ENCODE measurements at places on chromosomes 7 and 10.

- DNase-seq = no peak
Observed at GRCh38 chr10:92692080-92692671, 2.4 kb downstream of the HHEX start.

GRCh38 chr7:20894806-20895205 is 108.1 kb upstream of the SP8 start:
- no peak for DNase-seq

GRCh38 chr7:68699090-68699711 is 899.1 kb upstream of the AUTS2 start:
- no peak for DNase-seq

DNA sequence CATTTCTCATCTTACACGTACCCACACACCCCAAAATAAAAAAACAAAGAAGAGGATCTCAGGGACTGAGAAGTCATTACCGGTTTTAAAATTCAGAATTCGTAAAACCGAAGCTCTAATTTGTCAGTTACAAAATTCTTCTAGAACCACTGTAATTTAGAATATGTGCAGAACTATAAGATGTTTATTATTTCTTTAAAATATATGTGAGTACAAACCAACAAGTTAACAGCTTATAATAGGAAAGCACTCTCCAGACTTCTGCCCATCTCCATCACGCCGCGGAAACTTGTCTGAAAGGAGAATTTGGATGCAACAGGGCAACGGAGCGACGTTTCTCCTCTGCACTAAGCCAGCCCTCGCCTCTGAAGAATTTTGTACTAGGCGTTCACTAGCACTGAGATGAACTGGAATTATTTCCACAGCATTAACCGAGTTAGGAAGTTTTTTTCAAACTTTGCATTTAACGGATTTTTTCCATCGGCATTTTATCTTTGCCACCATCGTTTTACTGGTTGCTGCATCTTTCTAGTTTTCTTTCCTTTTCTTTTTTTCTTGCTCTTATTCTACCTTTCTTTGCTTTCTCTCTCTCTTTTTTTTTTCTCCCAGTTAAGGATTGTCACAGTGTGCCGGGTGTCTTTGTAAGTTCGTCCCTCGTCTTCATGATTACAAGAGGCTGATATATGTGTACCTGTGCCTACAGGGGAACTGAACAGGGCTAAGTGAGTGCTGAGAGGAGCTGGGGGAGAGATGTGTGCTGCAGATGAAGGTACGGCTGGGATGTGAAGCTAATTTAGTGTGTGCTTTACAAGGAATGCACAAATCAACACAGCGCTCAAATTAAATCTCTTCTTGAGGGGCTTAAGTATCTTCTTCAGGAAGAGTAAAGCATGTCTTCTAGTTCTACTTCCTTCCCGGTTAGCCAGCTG is 295.9 kb upstream of the NFE2L3 start:
- DNase-seq = no peak

DNA sequence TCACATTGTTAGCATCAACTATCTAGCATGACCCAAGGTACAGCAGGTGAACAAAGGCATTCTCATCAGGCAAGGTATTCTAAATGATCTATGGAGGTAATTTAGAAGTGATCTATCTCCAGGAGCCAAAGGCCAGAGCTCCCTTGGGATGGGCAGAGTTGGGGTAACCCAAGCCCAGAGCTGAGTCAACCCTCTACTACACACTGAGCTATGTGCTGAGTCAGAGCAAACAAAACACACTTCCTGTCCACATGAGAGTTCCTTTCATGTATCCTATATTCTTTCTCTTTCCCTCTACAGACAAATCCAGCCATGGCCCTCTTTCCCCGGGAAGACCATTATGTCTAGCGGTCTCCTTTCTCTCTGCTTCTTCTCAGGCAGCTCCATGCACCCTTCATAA is 68.2 kb upstream of the AGK start:
- DNase-seq = no peak

GRCh38 chr10:8424555-8425211 is 370.2 kb downstream of the GATA3 start:
- no peak for DNase-seq
